ENCODE measurements at places on chromosomes 16 and 17.

GRCh38 chr16:10992797-10993196 lies 48.4 kb downstream of the CLEC16A start:
- no peak for DNase-seq

GRCh38 chr16:704552-705380 lies 835 bp downstream of the FBXL16 start:
- no peak for DNase-seq

- no peak for DNase-seq
Measured at GRCh38 chr16:19520861-19521331, 1.0 kb downstream of the GDE1 start.

GRCh38 chr17:32869345-32870026 lies 7.4 kb downstream of the MYO1D start:
- no peak for DNase-seq

DNA sequence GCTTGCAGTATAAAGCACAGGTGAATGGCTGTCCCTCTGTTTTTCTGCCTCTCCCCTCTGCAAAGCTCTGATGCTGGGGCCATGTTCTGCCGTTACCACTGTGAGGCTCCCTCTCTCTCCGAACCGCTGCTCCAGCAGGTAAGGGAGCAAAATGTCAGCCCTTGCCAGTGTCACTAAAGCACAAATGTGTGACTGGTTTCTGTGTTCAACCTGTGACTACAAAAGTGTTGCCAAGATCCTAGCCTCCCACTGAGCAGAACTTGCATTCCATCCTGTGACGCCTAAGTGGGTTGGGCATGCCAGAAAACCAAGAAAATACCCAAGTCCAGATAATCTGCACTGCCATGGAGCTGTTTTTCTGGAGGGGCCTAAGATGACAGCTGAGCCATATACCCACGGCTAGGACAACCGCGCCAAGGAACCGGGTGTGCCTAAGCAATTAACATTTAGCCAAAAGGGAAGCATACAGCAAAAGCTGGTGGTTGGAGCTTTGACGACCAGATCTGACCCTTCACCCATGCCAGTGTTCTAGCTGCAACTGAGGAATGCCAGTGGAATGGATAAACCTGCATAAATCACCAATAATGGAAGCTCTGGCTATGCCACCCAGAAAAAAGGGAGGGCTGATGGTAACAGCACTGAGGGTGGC lies 35.0 kb downstream of the PSME3IP1 start:
- DNase-seq, result no peak

- no peak for DNase-seq
Measured at GRCh38 chr17:80397034-80397387, 18.0 kb upstream of the ENDOV start.
